ENCODE measurements at places on chromosomes 4 and X. TPM values are rescaled to one million over a fixed set of nuclear protein-coding genes. Genes with fewer than 3 reads are reported as not detected.

- no peak overlapping the region for H3K4me3 ChIP-seq
- peaks cover 3% of the 10 kb centered on the region for H3K4me1 ChIP-seq
- H3K36me3 ChIP-seq, result no peaks in the 10 kb centered on the region
- H3K27me3 ChIP-seq, result no peaks in the 10 kb centered on the region
These were observed 246.6 kb downstream of the PARM1 start for GRCh38 chr4:75179510-75179909.

GRCh38 chrX:4935846-4936245, 1222.4 kb upstream of the PRKX start:
- no peak for DNase-seq
- no peaks in the 10 kb centered on the region for H3K36me3 ChIP-seq
- H3K4me1 ChIP-seq, result no peaks in the 10 kb centered on the region
- H3K27ac ChIP-seq, result no peak overlapping the region

DNA sequence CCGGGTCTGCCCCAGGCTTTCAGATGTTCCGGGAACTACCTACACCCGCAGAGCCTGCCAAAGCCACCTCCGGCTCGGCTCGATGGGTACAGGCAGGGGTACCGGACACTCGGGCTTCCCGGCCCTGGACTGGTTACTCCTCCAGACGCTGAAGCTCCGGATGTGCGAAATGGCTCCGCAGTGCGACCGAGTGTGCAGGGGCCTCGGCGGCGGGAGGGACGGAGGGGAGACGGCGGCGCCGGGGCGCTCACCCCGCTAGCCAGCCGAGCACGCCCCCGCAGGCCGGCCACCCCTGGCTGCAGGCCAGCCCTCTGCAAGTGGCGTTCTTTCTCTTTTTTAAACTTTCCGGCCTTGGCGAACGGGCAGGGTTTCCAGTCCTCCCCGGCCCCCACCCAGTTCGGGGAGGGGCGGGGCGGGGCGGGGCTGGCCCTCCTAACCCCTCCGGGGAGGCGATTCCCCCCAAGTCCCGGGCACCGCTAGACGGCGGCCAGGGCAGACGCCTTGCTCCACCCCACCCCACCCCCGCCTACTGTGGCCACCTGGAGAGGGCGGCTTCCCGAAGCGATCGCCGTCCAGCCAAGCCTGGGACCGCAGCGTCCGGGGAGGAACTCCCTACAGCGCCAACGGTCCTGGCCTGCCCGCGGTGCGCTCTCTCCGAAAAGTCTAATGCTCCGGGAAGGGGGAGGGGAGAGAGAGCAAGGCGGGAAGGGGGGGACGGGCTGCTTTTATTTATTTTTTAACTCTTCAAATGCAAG, 7.5 kb downstream of the BCOR start:
- H3K27me3 ChIP-seq, result no peaks in the 10 kb centered on the region
- H3K4me3 ChIP-seq, result no peak overlapping the region
- no peaks in the 10 kb centered on the region for H3K36me3 ChIP-seq
- no peak for DNase-seq

GRCh38 chr4:35252866-35253265, 991.4 kb downstream of the ARAP2 start:
- no peaks in the 10 kb centered on the region for H3K27me3 ChIP-seq
- DNase-seq, result no peak
- H3K4me3 ChIP-seq, result no peak overlapping the region

DNA sequence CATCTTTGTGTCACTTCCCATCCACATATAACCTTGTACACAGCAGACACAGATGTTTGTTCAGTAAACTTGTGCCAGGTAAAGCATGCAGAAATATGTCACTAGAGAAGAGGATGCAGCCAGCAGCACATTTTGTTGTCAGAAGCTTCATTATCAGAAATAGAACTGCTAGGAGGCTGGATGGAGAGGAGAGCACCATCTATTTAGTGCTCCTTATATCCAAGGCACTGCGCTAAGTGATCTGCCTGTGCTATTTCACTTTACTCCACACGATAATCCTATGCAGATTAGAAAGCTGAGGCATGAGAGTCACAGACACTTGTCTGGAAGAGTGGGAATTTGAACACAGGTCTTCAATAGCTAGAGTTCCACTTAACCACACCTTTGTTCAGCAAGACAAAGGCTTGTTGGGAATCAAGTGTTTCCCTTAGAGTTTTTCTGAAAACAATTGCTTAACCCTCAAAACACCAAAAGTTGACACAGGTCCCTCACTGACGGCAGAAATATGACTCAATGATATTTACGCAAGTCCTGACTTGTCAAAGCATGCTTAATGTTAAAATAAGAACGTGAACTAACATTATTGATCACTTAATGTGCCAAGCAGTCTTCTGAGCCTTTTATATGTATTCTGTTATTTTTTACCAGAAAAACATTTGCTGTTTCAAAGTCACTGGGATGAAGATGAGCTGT, 1.2 kb upstream of the QDPR start:
- H3K36me3 ChIP-seq, result no peaks in the 10 kb centered on the region
- DNase-seq, result no peak
- no peaks in the 10 kb centered on the region for H3K27me3 ChIP-seq
- no peak overlapping the region for H3K27ac ChIP-seq
- H3K4me3 ChIP-seq, result no peak overlapping the region

DNA sequence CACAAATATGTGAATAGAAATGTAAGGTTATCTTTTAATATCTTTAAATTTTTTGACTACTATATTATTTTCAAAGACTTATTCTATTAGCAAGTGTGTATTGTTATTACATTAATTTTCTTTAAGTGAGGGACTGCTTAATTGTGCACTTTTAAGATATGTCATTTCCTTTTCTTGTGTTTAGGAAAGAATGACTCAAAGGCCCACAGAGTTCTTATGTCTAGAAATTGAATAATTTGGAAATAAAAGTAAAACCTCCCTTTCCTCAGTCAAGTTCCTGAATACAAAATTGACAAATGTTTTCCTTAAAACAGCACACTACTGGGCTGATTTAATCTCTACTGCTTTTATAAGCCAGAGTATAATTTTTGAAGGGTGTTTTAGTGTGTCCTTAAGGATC, 169.7 kb downstream of the TMEM47 start:
- H3K4me1 ChIP-seq, result no peaks in the 10 kb centered on the region
- no peaks in the 10 kb centered on the region for H3K27me3 ChIP-seq
- no peak overlapping the region for H3K27ac ChIP-seq
- H3K4me3 ChIP-seq, result no peak overlapping the region

DNA sequence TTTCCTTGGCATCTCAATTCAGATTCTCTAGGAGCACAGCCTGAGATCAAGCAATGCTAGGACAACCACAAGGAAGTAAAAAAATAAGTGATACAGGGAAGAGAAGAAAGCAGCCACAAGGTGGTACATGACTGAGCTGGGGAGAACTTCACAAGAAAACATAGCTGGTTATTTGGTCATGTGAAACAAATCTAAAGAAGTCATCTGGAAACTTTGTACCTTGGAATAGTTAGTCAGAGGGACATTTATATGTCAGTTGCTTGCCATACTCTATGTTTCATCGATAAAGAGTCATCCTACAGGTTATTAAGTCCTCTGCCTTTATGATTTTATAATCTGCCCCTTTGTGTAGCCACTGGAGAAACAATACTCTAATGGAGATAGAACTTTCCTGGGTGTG, 575.1 kb downstream of the IL15 start:
- H3K4me1 ChIP-seq, result no peaks in the 10 kb centered on the region
- no peak overlapping the region for H3K4me3 ChIP-seq
- no peaks in the 10 kb centered on the region for H3K27me3 ChIP-seq
- no peak for DNase-seq

DDIT4L gene
- total RNA-seq, result 4.7 TPM

CNGA2 gene
- not detected for total RNA-seq

ADAD1 gene
- not detected for total RNA-seq
